ENCODE measurements at places on chromosomes 5 and 9. TPM values are rescaled to one million over a fixed set of nuclear protein-coding genes. Genes with fewer than 3 reads are reported as not detected.

DNA sequence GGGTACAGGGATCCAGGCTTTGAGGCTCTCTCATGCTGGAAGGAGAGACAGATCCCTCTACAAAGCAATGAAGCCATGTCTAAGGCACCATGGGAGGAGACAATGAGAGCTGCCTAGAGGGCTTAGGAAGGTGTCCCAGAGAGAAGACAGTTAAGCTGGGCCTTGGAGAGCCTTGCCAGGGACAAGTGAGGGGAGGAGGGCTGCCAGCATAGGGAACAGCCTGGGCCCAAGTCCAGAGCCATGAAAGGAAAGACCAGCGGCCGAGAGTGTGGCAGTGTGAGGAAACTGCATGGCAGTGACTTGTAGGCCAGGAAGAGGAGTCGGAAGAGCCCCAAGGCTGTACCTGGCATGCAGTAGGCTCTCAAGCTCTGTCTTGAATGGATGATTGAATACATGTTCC, 88.5 kb downstream of the PSD2 start:
- H3K36me3 ChIP-seq: no peaks in the 10 kb centered on the region
- no peak overlapping the region for H3K4me3 ChIP-seq
- no peaks in the 10 kb centered on the region for H3K4me1 ChIP-seq
- peaks cover 13% of the 10 kb centered on the region for H3K27me3 ChIP-seq
- no peak for DNase-seq
- H3K27ac ChIP-seq: no peak overlapping the region

- H3K4me1 ChIP-seq: no peaks in the 10 kb centered on the region
- H3K27me3 ChIP-seq: no peaks in the 10 kb centered on the region
- no peaks in the 10 kb centered on the region for H3K36me3 ChIP-seq
- no peak overlapping the region for H3K4me3 ChIP-seq
Observed at GRCh38 chr5:158543539-158544387, 556.0 kb downstream of the EBF1 start.

GRCh38 chr5:114250536-114250935, 111.3 kb upstream of the KCNN2 start:
- no peaks in the 10 kb centered on the region for H3K27me3 ChIP-seq
- H3K4me1 ChIP-seq: no peaks in the 10 kb centered on the region
- H3K4me3 ChIP-seq: no peak overlapping the region
- H3K36me3 ChIP-seq: no peaks in the 10 kb centered on the region
- no peak for DNase-seq

DNA sequence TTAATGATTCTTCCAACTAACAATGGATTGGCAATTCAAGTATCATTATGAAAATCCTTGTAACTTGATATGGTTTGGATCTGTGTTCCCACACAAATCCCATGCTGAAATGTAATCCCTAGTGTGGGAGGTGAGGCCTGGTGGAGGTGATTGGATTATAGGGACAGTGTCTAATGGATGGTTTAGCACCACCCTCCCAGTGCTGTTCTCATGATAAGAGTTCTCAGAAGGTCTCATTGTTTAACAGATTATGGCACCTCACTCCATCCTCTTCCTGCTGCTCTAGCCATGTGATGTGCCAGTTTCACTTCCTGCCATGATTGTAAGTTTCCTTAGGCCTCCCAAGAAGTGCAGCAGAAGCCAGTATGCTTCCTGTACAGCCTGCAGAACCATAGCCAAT, 1116.2 kb upstream of the EDIL3 start:
- no peaks in the 10 kb centered on the region for H3K4me1 ChIP-seq
- no peaks in the 10 kb centered on the region for H3K27me3 ChIP-seq
- DNase-seq: no peak
- H3K4me3 ChIP-seq: no peak overlapping the region
- H3K36me3 ChIP-seq: no peaks in the 10 kb centered on the region

DNA sequence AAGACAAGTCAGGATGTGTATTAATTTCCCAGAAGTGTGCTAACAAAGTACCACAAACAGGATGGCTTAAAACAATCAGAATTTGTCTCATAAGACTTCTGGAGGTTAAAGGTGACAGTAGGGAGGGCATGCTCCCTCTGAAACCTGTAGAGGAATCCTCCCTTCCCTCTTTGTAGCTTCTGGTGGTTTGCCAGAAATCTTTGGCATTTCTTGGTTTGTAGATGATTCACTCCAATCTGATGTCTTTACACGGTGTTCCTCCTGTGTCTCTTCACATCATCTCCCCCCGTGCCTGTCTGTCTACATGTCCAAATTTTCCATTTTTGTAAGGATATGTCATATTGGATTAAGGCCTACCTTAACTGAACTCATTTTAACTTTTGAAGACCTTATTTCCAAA, 471.5 kb downstream of the ZNF608 start:
- H3K27ac ChIP-seq: no peak overlapping the region
- H3K36me3 ChIP-seq: no peaks in the 10 kb centered on the region
- no peaks in the 10 kb centered on the region for H3K27me3 ChIP-seq
- peak; percentile 13 for DNase-seq

DNA sequence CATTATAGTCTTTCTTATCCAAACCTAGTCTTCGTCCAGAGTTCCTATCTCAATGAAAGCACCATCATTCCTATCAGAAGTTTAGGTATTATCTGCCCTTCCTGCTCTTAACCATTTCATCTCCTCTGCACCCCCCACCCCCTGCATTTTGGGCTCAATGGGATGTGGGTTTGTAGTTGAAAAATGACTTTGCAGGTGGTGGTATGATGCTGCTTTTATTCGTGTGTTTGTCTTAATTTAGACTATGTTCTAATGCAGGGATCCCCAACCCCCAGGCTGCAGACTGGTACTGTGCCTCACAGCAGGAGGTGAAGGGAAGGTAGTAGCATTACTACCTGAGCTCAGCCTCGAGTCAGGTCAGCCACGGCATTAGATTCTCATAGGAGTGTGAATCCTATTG, 49.4 kb upstream of the ZNF608 start:
- H3K36me3 ChIP-seq: no peaks in the 10 kb centered on the region
- H3K27ac ChIP-seq: no peak overlapping the region
- DNase-seq: no peak
- no peaks in the 10 kb centered on the region for H3K27me3 ChIP-seq

- H3K27ac ChIP-seq: peak within 1 kb of the TSS; percentile 83
- H3K27me3 ChIP-seq: no peaks in the 10 kb centered on the region
- no peaks in the 10 kb centered on the region for H3K36me3 ChIP-seq
- H3K4me3 ChIP-seq: peak within 1 kb of the TSS; percentile 82
Observed at GRCh38 chr9:37753489-37754190, at the start of gene TRMT10B. Gene TRMT10B, plus strand, starts transcription at chr9:37753805. Its CDS starts 8,127 bp downstream, at chr9:37761932.

GRCh38 chr5:180350296-180350695, 2.8 kb downstream of the GFPT2 start:
- no peak overlapping the region for H3K27ac ChIP-seq
- DNase-seq: no peak
- no peaks in the 10 kb centered on the region for H3K36me3 ChIP-seq
- no peak overlapping the region for H3K4me3 ChIP-seq

DNA sequence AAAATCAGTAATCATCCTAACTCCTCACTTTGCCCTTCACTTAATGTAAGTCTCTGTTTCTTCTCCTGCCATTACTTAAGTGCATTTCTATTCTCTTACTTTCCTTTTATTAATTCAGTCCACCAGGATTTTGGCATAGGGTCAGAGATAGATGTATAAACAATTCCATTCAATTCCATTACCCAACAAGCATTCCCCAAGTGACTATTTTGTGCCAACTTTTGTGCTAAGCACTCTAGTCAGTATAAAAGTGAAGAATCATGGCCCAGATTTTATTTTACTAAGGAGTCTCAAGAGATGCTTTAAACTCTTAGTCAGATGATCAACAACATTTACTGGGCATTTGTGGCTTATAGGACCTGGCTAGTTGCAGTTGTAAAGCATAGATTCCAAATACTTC, 159.3 kb downstream of the DMAC1 start:
- no peak overlapping the region for H3K27ac ChIP-seq
- DNase-seq: peak; percentile 11
- no peaks in the 10 kb centered on the region for H3K4me1 ChIP-seq
- H3K36me3 ChIP-seq: no peaks in the 10 kb centered on the region

GRCh38 chr5:98460536-98460935, 312.9 kb upstream of the RGMB start:
- no peaks in the 10 kb centered on the region for H3K27me3 ChIP-seq
- H3K36me3 ChIP-seq: no peaks in the 10 kb centered on the region
- DNase-seq: no peak
- H3K4me3 ChIP-seq: no peak overlapping the region
- H3K4me1 ChIP-seq: peaks cover 6% of the 10 kb centered on the region
- H3K27ac ChIP-seq: no peak overlapping the region

GRCh38 chr5:143434261-143435209, 31.0 kb upstream of the NR3C1 start:
- no peak overlapping the region for H3K27ac ChIP-seq
- H3K36me3 ChIP-seq: no peaks in the 10 kb centered on the region
- no peak for DNase-seq
- H3K4me3 ChIP-seq: no peak overlapping the region

- H3K36me3 ChIP-seq: no peaks in the 10 kb centered on the region
- H3K4me3 ChIP-seq: peak overlapping the region; percentile 59
- no peak for DNase-seq
- H3K4me1 ChIP-seq: peaks cover 15% of the 10 kb centered on the region
- peak overlapping the region; percentile 79 for H3K27ac ChIP-seq
Observed at GRCh38 chr9:38067859-38068681, 957 bp downstream of the SHB start.

- no peaks in the 10 kb centered on the region for H3K27me3 ChIP-seq
- H3K4me3 ChIP-seq: no peak overlapping the region
- peak overlapping the region; percentile 72 for H3K27ac ChIP-seq
- peak; percentile 63 for DNase-seq
- H3K36me3 ChIP-seq: no peaks in the 10 kb centered on the region
- peaks cover 10% of the 10 kb centered on the region for H3K4me1 ChIP-seq
Observed at GRCh38 chr5:65192331-65192730, 289.4 kb downstream of the ADAMTS6 start.

- peaks cover 4% of the 10 kb centered on the region for H3K27me3 ChIP-seq
- H3K4me1 ChIP-seq: peaks cover 11% of the 10 kb centered on the region
- H3K36me3 ChIP-seq: no peaks in the 10 kb centered on the region
Observed at GRCh38 chr5:77167695-77168121, 42.8 kb upstream of the PDE8B start.

GRCh38 chr9:115000217-115000639, 69.8 kb upstream of the TNFSF8 start:
- H3K4me1 ChIP-seq: no peaks in the 10 kb centered on the region
- H3K36me3 ChIP-seq: no peaks in the 10 kb centered on the region
- H3K27me3 ChIP-seq: peaks cover 2% of the 10 kb centered on the region
- H3K27ac ChIP-seq: no peak overlapping the region
- DNase-seq: no peak

- H3K27me3 ChIP-seq: no peaks in the 10 kb centered on the region
- no peaks in the 10 kb centered on the region for H3K36me3 ChIP-seq
- no peaks in the 10 kb centered on the region for H3K4me1 ChIP-seq
- no peak overlapping the region for H3K27ac ChIP-seq
Observed at GRCh38 chr5:139377226-139377625, 5.9 kb downstream of the SLC23A1 start.

DNA sequence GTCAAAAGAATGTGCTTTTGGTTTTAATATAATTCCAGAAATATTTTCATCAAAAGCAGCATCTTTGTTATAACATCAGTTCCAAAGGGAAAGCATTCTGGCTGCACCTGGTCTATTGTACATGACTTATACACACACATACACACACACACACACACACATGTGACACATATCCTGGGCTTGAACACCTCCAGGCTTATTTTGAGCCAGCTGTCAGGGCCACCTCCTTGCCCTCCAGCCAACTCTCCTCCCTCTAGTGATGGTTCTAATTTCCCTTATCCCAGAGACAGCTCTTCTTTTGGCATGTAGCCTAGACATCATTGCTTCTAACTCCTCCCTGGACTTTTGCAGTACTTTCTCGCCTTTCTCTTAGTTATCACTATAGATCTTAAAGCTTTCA, 115.0 kb downstream of the PIK3R1 start:
- H3K4me3 ChIP-seq: no peak overlapping the region
- H3K36me3 ChIP-seq: no peaks in the 10 kb centered on the region
- peak; percentile 51 for DNase-seq
- H3K27me3 ChIP-seq: no peaks in the 10 kb centered on the region
- peaks cover 8% of the 10 kb centered on the region for H3K4me1 ChIP-seq
- no peak overlapping the region for H3K27ac ChIP-seq

GRCh38 chr5:55603922-55604321, 69.2 kb upstream of the PLPP1 start:
- H3K27ac ChIP-seq: peak overlapping the region; percentile 69
- no peaks in the 10 kb centered on the region for H3K36me3 ChIP-seq
- peaks cover 20% of the 10 kb centered on the region for H3K4me1 ChIP-seq
- DNase-seq: peak; percentile 75
- no peaks in the 10 kb centered on the region for H3K27me3 ChIP-seq

DNA sequence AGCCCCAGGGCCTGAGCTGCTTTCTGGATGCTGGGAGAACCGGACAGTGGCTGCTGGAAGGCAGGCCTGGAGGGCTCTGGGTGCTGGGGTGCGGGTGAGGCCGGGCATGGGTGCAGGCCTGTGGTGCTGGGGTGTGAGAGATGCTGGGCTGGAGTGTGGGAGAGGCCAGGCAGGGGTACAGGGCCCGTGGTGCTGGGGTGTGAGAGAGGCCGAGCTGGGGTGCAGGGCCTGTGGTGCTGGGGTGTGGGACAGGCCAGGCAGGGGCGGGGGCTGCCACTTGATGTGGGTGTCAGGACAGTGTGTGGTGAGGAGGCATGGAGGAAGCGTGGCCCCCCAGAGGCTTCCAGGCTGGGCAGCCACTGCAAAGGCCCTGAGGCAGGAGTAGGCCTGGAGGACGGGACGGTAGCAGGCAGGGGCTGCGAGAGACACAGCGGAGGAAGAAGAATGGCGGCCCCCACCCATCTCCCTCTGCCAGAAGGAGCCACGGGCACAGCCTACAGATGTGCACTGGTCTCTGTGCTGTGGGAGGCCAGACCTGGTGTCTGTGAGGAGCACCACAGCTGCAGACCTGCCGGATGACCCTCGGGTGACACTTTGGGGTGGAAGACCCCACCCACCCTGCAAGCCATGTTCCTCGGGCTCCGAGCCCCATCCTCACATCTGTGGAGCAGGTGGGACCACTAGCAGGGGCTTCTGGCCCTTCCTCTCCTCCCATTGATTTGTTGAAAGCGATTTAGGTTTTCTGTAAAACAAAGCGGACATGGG, 9.3 kb downstream of the NKD2 start:
- no peaks in the 10 kb centered on the region for H3K4me1 ChIP-seq
- H3K4me3 ChIP-seq: no peak overlapping the region
- H3K36me3 ChIP-seq: no peaks in the 10 kb centered on the region
- peaks cover 1% of the 10 kb centered on the region for H3K27me3 ChIP-seq
- no peak overlapping the region for H3K27ac ChIP-seq

GRCh38 chr9:129620669-129621295, at the start of gene C9orf50:
Gene C9orf50, minus strand, starts transcription at chr9:129621101. Its CDS starts 527 bp downstream, at chr9:129620574.
- H3K4me1 ChIP-seq: peaks cover 15% of the 10 kb centered on the region
- no peak for DNase-seq
- H3K27me3 ChIP-seq: no peaks in the 10 kb centered on the region
- H3K36me3 ChIP-seq: no peaks in the 10 kb centered on the region
- no peak within 1 kb of the TSS for H3K27ac ChIP-seq
- peak within 1 kb of the TSS; percentile 39 for H3K4me3 ChIP-seq

DNA sequence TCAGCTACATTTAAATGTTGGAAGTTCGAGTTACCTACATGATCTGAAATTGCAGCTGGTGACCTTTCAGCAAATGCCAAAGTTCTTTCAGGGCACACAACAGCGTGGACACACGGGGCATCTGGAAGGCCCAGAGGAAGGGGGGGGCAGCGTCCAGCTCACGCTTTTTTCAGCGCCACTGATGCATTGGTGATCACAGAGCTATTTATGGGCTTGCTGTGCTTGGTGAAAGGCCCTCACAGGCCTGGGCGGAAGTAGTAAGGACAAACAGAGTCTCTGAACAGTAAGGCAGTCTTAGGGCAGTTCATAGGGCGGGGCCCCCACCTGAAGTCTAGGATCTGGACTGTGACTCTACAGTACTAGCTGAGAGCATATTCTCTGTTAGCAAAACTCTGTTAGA, 6.6 kb upstream of the FBP2 start:
- H3K4me3 ChIP-seq: no peak overlapping the region
- DNase-seq: no peak
- peaks cover 3% of the 10 kb centered on the region for H3K27me3 ChIP-seq
- no peaks in the 10 kb centered on the region for H3K36me3 ChIP-seq
- H3K4me1 ChIP-seq: no peaks in the 10 kb centered on the region
- H3K27ac ChIP-seq: no peak overlapping the region

PNPLA7 gene
- 1.3 TPM for total RNA-seq
